NCI-H774 (cell line): ENCODE measurements at places on chromosomes 12 and 14.

GRCh38 chr12:7269273-7269672 lies 34.6 kb upstream of the ACSM4 start:
- DNase-seq, result no peak

DNA sequence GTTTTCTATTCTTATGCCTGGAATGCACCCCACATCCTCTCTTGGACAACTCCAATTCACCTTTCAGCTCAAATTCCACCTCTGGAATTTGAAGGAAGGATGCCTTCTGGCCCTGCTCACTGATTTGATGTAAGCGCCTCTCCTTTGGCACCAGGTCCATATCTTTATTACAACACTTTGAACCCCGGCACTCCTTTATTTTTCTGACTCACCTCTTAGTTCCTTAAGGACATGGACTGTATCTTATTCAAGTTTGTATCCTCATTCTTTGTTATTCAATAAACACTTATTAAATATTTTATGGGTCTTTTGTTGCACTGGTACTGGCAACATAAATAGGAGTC lies 3.1 kb downstream of the GALC start:
- no peak for DNase-seq

DNA sequence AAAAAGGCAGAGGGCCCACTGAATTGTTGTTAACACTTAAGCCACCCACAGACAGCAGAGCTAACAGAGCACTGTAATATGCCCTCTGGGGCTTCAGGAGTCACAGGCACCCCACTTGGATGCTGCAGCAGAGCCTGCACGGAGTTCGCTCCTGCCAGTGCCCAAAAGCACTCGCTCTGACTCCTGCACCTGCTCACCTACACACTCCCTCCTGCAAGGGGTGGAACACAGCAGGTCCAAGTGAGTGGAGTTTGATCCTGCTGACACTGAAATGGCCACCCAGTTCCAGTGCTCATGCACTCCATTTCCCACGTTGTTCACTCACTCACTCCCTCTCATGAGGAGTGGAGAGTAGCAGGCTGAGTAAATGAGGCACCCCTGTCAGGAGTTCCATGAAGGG lies 68.8 kb downstream of the OSBPL8 start:
- DNase-seq, result no peak

- DNase-seq, result no peak
Observed at GRCh38 chr12:20342111-20342510, 26.2 kb upstream of the PDE3A start.
